C1 segment of cervical spinal cord (tissue), 14 donors: ENCODE measurements at places on chromosomes 6 and 20.

GRCh38 chr20:576156-576555 lies 32.6 kb upstream of the CSNK2A1 start:
- DNase-seq, result no peak

- no peak for DNase-seq
Measured at GRCh38 chr6:111842891-111843290, 30.4 kb downstream of the FYN start.

GRCh38 chr6:5213836-5214235 lies 46.9 kb downstream of the LYRM4 start:
- no peak for DNase-seq

- DNase-seq, result no peak
Measured at GRCh38 chr6:80674669-80675068, 568.2 kb downstream of the BCKDHB start.

GRCh38 chr20:14310977-14311627 lies 26.3 kb downstream of the FLRT3 start:
- DNase-seq, result no peak

GRCh38 chr6:35330541-35331119 lies 11.7 kb upstream of the PPARD start:
- no peak for DNase-seq

DNA sequence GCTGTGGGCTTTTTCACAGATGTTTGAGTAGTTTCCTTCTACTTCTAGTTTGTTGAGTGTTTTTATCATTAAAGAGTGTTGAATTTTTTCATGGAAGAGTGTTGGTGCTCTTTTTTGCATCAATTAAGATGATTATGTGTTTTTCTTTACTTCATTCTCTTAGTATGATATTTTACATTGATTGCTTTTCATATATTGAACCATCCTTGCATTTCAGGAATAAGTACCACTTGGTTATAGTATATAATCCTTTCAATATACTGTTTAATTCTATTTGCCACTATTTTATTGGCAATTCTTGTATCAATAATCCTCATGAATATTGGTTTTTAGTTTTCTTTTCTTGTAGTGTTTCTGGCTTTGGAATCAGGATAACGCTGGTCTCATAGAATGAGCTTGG lies 113.7 kb upstream of the PRDM1 start:
- DNase-seq, result no peak

DNA sequence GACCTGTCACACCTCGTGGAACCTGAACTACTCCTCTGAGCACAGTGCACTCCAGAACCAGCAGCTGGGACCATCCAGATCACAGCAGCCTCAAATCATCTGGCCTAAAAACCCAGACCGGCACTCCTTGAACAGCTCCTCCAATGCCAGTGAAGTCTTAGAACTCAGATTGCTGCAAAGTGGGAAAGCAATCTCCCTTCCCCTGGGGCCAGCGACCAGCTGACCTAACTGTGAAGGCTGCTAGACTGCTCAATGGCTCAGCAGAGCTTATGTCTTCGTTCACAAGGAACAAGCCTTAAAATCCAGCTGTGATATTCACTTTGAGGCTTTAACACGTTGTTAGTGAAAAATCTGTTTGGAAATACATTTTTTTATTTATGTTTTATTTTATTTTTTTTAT lies 243.2 kb downstream of the ANKRD60 start:
- no peak for DNase-seq

DNA sequence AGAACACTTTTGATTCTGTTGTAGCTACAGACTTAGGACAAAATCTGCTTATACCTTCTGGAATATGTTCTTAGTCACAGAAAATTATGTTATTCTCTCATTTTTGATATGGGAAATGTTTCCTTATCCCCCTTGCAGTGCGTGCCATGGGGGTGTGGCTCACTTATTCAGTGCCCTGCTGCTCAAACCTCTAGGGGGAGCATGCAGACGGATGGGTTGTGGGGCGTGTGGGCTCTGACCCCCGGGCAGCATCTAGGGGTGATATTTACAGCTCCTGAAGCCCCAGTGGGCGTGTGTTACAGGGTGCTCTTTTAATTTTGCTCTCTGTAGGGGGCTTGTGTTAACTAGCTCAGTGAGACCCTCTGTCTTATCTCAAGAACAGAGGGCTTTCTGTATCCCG lies 61.3 kb upstream of the FERMT1 start:
- no peak for DNase-seq

DNA sequence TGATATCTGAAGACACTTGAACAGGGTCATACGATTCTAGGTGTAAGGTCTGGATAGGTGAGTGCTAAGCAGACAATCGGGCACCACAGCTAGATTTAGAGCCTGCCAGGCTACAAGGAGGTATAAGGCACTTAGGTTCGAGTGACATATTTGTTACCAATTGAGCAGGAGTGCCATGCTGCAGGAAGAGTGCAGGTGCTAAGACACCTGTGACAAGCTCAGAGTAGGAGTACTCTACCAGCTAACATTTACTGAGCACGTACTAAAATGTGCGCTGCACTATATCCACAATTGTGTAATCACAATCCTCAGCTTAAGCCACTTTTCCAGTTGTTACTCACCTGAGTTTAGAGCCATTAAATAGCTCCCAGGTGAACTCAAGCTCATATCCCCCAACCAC lies 227.8 kb upstream of the MOCS1 start:
- DNase-seq, result no peak

DNA sequence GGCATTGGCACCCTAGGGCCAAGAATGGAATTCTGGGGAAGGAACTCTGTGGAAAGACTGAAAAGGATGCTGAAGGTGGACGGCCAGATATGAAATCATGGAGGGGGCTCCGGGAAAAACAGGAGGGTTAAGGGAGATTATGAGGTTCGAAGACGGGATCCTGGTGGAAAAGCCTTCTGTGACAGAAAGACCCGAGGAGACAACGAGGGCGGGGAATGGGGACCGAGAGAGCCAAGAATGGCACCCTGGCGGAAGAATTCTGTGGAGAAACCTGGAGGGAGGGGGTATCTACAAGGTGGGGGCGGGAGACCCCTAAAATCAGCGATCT lies 426 bp downstream of the TRMT6 start:
- no peak for DNase-seq

DNA sequence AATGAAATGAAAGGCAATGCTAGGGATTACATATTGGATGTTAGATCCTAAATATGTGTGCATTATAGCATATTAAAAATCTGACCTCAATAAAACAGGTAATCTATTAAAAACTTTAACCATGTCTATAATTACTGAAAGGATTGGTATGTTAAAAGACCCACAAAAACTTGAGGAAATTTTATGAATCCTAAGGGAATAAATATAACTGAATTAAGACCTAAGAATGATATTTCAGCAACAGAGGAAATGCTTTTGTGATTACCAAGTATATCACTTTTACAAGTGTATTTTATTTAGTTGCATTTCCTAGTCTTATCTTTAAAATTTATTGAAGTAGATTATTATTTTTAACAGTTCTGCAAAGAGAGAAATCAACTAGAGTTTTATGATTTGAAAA lies 571.5 kb downstream of the HDGFL1 start:
- DNase-seq, result no peak

GRCh38 chr20:2314759-2315439 lies 19.1 kb downstream of the TGM3 start:
- DNase-seq, result no peak

- DNase-seq, result no peak
Measured at GRCh38 chr6:69894578-69895347, 28.4 kb downstream of the COL19A1 start.

GRCh38 chr6:167152862-167153261 lies 4.9 kb downstream of the GPR31 start:
- no peak for DNase-seq

DNA sequence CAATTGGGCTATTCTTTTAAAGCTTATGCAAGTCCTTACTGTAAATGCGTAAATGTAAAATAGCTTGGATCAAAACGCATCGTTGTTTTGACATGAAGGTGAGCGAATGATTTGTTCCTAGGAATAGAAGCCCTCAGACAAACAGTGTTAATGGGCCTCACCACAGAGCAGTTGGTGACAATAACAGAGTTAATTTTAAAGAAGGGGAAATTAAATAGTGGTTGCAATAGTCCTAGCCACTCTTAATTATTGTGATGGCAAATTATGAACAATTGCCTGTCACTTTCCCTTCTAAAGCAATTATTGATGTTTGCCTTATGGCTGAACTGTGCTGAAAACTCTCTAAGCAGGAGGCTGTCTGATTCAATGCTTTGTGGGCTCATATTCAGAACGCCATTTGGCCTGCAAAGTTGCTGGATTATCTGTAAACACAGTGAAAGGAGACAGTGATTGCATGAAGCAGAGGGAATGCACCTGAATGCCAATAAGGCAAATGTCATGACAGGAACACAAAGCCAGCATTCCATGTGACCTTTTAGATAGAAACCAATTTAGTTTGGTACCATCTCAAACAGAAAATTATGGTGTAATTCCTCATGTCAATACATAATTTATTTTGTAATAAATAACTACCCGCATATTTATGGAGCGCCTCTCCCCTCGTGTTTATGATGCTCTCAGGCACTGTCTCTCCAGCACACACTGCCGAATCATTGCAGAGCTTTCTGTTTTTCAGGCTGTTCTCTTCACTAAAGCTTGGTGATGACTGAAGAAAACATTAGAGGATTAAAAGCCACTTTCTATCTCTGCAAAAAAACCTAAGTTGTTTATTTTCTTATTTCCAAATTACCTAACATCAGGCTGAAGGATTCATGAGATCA lies 387.5 kb downstream of the HACE1 start:
- DNase-seq, result no peak

- no peak for DNase-seq
Measured at GRCh38 chr20:23240519-23240918, 110.1 kb upstream of the NXT1 start.

DNA sequence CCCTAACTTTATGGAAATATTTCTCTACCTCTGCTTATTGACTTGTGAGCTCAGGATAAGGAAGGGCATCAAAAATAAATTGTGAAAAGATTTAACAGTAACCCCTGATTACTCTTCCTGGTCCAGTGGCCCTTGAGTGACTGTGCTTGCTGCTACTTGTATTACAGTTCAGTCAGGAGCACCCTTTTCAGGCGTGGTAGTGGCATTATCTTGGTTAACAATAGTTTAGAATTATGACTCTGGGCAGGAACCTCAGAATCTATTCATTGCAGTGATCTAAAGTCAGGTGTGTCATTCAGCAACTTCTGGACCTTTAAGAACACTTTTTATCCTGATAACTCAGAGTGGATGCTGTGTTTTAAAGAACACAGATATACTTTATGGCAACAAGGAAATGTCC lies 43.4 kb downstream of the FAM135A start:
- DNase-seq, result no peak

DNA sequence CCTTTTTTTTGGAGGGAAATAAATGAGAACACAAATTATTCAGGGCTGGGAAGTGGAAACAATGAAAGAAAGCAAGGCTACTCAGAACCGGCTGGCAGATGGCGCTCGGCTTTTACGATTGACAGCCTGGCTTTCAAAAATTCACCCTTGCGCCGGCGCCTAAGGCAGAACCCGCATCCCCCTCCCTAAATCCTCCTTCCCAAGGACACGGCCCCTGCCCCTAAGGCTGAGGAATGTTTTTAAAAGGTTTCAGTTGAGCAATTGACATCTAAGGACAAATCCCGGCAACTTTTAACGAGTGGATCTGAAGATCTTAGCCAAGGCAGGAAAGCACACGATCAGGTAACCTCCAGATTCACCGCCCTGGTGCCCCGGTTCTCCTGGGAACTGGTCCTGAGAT lies 16.3 kb downstream of the GNAS start:
- DNase-seq, result no peak

DNA sequence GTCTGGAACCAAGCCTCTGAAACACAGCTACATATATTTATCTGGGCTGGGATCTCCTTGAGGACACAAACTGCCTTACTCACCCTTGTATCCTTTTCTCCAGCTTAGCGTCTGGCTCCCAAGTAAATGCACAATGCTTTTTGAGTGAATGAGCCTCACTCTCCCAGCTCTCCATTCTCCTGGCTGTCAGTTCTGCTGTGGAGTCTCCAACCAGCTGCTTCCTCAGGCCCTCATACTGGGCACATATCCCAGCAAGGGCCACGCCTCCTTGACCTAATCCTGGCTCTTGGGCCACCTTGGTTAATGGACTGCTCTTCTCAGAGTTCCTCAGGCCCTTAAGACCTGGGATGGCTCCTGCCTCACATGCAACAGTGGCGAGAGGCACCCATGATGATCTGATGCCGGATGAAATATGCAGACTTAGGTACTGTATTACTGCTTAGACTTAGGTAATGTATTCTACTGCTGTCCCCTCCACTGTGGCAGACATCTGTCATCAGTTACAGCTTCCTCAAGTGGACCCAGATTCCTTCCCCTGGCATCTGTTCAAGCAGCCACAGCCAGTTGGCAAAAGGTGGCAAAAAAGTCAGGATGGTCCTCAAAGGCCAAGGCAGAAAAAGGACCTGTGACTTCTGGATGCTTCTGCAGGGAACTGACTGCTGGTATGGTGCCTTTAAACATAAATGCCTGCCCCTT lies 16.5 kb downstream of the SNHG17 start:
- no peak for DNase-seq

DNA sequence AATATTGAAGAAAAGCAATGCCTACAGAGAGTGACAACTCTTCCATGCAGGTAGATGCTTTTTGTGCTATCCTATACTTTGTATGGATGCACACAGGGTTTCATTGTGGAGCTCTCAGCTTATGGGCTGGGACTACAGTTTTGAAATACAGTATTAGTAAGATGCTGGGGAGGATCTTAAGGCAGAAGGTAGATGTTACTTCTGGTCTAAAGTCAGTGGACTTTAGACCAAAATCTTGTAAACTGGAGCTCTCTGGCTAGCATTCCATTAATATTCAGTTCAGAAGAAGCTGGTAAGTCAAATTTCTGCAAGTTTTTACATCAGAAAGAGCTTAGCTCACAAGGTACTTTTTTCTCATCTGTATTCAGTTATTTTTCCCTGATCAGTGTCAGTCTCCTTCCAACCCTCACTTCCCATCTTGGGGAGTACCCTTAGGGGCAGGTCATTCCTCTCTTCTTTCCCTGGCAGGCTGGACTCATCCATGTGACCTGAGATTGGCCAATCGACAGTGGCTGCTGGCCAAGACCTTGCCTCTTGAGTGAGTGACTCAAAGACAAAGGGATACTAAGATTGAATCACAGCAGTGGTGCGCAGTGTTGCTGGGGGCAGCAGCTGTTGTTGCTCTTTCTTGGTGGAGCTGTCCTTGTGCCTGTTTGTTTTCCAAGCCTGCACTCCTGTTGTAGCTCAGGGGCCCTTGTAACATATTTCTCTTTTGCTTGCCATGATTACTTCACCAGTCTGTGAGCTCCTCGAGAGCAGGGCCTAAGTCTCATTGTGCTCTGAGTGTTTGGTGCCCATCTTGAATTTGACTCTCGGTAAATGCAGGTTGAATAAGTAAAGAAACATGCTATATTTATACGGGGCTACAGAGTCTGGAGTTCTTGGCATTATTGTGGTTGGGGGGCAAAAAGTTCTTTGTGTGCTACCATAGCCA lies 2.8 kb upstream of the PHF20 start:
- peak; percentile 58 for DNase-seq
